Glutamatergic neuron (in vitro differentiated cells): ENCODE measurements at places on chromosomes 4 and X.
A peak's percentile ranks its signal among the peaks of the same experiment; 100 is the strongest.

DNA sequence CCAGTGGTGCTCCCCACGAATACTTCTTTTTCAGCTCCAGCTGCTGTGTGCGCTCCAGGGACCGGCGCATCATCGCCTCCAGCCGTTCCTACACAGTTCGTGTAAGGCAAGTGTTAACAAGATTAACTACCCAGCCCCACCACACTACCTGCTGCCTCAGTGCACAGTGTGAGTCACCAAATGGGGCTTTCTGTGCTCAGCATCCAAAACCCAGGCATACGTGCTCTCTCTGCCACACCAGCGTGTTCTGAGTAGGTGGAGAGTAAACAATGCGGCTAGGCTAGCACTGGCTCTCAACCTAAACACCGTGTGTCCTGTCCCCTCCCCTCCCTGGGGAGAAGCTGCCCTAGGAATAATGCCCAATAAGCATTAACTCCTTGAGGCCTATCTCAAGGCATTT is 60.0 kb downstream of the MAP7D2 start:
- no peak for DNase-seq

- DNase-seq, result no peak
These were observed 243.9 kb downstream of the UNC5C start for GRCh38 chr4:95304898-95305297.

DNA sequence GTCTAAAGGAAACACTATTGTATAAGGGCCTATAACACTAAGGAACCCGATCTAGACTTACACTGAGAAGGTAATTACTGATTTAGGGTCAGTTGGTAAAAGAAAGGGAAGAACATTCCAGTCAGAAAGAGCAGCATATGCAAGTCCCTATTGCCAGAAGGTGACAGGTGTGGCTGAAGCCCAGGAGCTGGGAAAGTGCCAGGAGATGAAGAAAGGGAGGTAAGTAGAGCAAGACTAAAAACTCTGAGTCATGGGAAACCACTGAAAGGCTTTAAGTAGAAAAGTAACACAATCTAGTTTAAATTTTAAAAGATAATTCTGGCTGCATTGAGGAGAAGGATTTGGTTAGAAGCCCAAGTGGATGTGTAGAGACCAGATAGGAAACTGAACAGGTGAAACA is 77.7 kb upstream of the INTU start:
- no peak for DNase-seq

GRCh38 chr4:41538887-41539498 is 1.0 kb downstream of the LIMCH1 start:
- no peak for DNase-seq

DNA sequence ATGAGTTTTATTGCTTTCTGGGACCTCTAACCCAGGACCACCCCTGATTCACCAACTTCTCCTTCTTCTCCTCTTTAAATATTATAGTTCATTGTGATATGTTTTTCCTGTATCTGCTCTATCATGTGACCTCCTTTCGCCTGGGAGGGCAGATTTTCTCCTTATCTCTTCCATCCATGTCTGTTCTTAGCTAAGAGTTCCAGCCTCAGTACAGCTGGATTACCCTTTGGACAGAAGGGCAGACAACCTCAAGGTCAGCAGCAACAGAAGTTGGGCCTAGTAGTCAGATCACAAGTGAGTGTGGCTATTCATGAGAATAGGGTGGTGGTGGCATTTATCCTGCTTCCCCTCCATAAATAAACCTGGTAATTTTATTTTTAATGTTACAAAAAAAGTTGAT is 5.7 kb upstream of the XK start:
- DNase-seq, result no peak

GRCh38 chrX:52923781-52924241 is 26.7 kb downstream of the FAM156B start:
- DNase-seq, result no peak

DNA sequence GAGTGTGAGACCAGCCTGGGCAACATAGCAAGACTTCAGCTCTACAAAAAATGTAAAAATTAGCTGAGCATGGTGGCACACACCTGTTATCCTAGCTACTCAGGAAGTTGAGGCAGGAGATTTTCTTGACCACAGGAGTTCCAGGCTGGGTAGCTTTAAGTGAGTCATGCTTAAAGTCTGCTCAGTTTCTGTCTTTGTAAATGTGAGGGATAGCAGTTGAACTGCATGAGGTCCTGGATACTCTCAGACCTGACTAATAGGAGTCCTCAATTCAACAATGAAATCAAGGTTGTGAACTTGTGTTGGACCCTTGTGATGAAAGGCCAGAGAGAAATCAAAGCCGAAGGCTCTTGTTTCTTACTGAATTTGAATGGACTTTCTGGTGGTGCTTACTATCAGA is 45.2 kb downstream of the STARD8 start:
- DNase-seq, result no peak

DNA sequence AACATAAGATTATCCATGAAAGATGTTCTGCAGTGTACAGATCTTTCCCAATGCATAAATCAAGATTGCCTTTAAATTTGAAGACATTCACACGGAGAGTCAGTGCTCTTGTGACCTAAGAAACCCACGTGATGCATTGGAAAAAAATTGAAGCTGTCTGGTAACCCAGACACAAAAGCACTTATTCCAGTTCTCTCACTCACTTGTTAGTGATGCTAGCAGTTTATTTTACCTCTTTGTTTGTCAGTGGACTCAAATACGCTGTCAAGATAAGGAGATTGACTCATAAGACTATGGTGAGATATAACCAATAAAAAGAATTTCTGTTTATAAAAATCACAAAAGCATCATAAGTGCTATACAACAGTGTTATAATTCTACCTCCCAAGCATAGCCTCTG is 245.8 kb upstream of the SMIM31 start:
- DNase-seq, result no peak

- no peak for DNase-seq
These were observed 99.8 kb downstream of the PPP1R2C start for GRCh38 chrX:42678133-42678532.

DNA sequence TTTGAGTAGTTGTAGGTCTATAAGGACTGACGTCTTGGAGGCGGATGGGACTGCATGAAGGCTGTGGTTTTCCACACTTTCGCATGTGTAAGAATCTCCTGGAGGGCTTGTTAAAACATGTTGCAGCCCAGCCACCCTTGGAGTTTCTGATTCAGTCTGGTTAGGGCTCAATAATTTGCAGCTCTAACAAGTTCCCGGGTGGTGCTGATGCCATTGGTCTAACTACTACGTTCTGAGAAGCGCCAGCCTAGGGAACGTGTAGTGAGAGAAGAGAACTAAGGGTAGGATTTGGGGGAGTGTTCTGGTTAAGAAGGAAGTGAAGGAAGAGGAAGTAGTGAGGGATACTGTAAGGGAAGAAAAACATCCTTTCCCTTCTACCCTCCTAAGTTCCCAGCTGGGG is 138.9 kb downstream of the LARP7 start:
- no peak for DNase-seq

DNA sequence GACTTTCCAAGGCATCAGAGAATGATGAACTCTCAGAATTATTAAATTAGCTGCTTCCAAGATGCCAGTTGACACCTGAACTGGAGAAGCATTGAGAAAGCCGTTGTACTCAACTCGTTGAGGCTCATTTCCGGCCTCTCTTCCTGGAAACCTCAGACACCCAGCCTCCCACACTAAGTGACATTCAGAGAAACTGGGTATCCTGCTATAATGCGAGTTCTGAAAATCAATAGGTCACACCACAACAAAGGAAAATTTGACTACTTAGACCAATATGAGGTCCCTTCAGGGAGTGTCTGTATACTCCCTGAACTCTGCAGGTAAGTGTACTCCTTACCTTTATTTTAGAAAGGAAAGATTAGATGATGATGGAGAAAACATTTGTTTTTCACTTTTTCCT is 51.2 kb downstream of the ENPEP start:
- no peak for DNase-seq

GRCh38 chr4:189202182-189202868 is 738.3 kb upstream of the FRG1 start:
- peak; percentile 81 for DNase-seq
